Memory B cell (primary cell): ENCODE measurements at places on chromosomes 1 and 21.

DNA sequence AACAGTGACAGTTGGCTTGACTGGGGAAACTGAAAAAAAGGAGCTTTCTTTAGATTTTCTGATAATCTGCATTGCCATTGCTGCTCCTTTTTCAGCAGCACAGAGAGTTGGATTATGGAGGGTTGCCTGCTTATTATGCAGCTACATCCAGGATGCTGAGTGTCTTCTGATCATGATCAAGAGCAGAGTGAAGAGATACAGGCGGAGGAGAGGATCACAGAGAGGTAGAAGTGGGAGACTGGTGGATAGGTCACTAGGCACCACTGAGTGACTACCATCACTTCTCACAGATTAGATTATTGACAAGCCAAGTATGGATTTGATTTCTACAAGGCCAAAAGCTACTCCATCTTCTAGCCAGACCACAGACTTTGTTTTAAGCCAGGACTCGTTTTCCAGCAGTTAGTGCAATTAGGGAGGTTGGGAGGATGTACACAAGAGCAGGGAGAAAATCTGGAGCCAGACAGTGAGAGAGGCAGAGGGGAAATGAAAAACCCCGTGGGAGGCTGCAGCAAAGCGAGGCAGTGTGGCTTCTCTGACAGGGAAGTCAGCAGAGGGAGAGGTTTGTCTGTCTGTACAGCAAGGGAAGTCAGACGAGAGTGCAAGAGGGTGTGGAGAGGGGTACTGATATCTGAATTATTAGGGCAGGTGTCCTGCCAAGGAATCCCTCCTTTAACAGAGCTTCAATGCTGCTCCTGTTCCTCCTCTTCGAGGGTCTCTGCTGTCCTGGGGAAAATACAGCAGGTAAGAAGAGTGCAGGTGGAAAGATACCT, at the start of gene CD1E:
CD1E (plus strand) TSS at position 592 of the 773 bp plus-strand sequence; CDS start at position 687, 95 bp downstream.
- no peaks in the 10 kb centered on the region for H3K27me3 ChIP-seq
- H3K27ac ChIP-seq, result peak within 1 kb of the TSS; percentile 45
- no peak within 1 kb of the TSS for H3K4me3 ChIP-seq
- H3K4me1 ChIP-seq, result peaks cover 16% of the 10 kb centered on the region

DNA sequence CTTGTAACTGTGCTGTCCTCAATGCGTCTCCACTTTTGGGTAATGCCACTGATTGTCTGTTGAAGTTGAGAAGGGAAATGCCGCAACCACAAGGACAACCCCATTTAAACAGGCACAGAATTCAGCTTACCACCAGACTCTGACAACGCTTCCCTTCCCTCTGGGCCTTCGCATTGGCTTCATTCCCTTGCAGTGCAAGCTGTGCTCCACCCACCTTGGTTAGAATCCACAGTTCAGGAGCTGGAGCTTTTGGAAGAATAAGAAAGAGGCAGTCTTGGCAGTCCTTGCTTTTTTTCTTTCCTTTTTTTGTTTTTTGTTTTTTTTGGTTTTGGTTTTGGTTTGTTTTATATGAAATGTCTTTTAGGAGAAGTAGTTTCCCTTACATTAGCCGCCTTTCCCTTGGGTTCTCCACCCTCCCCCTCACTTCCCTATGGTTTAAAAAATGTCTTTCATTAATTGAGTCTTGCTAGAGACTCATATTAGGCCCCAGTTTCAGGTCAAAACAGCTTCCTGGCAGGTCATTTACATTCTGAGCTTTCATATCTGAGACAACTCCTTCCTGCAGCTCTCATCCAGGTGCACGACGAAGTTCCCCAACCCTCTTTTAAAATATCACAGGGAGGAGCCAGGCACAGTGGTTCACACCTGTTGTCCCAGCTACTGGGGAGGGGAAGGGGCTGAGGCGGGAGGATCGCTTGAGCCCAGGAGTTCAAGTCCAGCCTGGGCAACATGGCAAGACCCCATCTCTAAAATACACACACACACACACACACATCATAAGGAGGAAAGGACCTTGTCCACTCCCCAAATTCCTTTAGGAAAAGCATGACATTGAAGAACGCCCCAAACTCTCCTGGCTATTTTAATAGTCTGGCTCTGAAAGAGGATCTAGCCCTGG, 20.7 kb upstream of the LAX1 start:
- H3K4me1 ChIP-seq, result peaks cover 26% of the 10 kb centered on the region
- H3K4me3 ChIP-seq, result peak overlapping the region; percentile 73
- DNase-seq, result no peak
- peak overlapping the region; percentile 89 for H3K27ac ChIP-seq

DNA sequence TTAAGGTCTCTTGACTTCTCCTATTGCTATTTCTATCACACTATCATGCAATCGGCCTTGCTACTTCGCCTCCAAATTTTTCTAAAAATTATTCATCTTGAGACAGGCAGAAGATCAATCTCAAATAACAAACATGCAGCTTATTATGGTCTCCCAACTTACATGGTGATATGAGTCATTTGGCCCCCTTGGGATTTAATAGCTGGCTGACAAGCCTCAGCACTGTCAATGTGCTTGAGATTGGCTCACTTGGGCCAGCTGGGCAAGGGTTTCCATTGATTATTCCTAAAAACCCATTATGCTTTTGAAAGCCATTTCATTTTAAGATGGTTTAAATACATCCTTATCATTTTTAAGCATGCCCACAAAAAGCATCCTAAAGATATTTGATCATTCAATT, 224.5 kb upstream of the NFIA start:
- peaks cover 4% of the 10 kb centered on the region for H3K27me3 ChIP-seq
- H3K27ac ChIP-seq, result no peak overlapping the region
- no peak for DNase-seq

- H3K36me3 ChIP-seq, result no peaks in the 10 kb centered on the region
- no peak for DNase-seq
- no peak overlapping the region for H3K4me3 ChIP-seq
- no peak overlapping the region for H3K27ac ChIP-seq
- H3K27me3 ChIP-seq, result peaks cover 12% of the 10 kb centered on the region
Observed at GRCh38 chr21:45420061-45421041, 15.4 kb downstream of the COL18A1 start.

GRCh38 chr1:38129473-38129872, 82.9 kb upstream of the POU3F1 start:
- no peak overlapping the region for H3K27ac ChIP-seq
- H3K27me3 ChIP-seq, result peaks cover 17% of the 10 kb centered on the region
- H3K4me1 ChIP-seq, result peaks cover 1% of the 10 kb centered on the region

DNA sequence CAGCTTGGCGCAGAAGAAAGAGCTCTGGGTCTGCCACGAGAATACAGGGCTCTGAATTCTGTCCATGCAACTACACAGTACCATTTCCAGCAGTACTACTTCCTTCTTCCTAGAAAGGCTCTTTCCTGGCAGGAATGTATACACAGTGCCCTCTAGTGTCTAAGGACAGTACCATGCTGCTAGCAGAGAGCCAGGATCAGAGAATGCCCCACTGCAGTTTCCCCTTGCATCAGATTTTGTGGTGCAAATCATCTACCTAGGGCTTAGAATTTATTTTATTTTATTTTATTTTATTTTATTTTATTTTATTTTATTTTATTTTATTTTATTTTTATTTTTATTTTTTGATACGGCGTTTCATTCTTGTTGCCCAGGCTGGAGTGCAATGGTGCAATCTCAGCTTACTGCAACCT, 50.8 kb downstream of the PAX7 start:
- no peaks in the 10 kb centered on the region for H3K36me3 ChIP-seq
- no peaks in the 10 kb centered on the region for H3K4me1 ChIP-seq
- DNase-seq, result no peak

GRCh38 chr1:157471531-157471930, 80.8 kb downstream of the FCRL5 start:
- no peak overlapping the region for H3K27ac ChIP-seq
- H3K36me3 ChIP-seq, result no peaks in the 10 kb centered on the region
- DNase-seq, result no peak
- H3K4me1 ChIP-seq, result no peaks in the 10 kb centered on the region
- no peak overlapping the region for H3K4me3 ChIP-seq

DNA sequence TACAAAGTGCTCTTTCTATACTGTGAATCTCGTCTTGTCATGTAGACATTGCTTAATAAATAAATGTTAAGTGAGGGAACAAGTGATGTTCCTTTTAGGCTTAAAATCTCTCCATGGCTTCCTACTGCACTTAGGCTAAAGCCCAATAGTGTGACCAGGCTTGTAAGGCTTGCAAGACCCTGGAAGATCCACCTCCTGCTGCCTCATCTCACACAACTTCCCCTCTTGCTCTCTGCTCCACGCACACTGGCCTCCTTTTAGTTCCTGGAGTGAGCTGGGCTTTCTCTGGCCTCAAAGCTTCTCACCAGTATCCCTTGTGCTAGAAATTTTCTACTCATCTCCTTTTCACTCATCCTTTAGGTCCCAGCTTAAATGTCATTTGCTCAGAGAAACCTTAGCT, 41.5 kb upstream of the DIPK1A start:
- H3K4me1 ChIP-seq, result peaks cover 6% of the 10 kb centered on the region
- no peak for DNase-seq
- H3K27me3 ChIP-seq, result no peaks in the 10 kb centered on the region
- H3K4me3 ChIP-seq, result no peak overlapping the region

DNA sequence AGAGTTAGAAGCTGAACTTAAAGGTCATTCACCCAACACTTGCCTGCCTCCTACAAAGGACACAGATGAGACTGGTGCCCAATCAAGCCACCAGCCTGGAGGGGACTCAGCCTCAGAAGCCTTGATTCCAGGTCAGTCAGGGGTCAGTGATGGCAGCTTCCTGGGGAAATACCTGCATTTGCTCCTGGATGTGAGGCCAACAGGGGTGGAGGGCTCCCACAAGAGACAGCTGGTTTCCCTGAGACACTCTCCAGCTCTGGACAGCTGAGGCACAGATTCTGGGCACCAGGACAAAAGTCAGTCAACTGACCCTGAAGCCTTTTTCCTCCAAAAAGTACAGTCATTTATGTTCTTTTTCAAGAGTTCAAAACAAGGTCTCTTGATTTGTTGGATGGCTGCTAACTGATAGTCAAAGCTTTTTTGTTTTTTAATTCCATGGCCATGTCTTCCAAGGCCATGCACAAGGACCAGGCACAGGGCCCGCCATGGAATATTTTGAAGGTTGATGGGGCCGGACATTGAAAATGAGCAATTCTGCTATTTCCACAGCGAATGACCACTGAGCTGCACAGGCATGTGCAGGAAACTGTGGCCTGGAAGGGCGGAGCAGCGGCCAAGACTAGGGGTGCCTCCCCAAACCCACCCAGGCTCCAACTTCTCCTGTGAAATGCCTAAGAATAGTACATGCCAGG, 1.8 kb downstream of the C2CD2 start:
- no peak overlapping the region for H3K27ac ChIP-seq
- no peak overlapping the region for H3K4me3 ChIP-seq
- H3K27me3 ChIP-seq, result peaks cover 17% of the 10 kb centered on the region
- no peaks in the 10 kb centered on the region for H3K36me3 ChIP-seq
- no peak for DNase-seq

- H3K4me3 ChIP-seq, result no peak overlapping the region
- no peaks in the 10 kb centered on the region for H3K4me1 ChIP-seq
- no peaks in the 10 kb centered on the region for H3K27me3 ChIP-seq
Observed at GRCh38 chr1:98157524-98158313, 236.9 kb upstream of the DPYD start.

GRCh38 chr1:215986401-215986800, 419.3 kb downstream of the KCTD3 start:
- H3K4me3 ChIP-seq, result no peak overlapping the region
- no peaks in the 10 kb centered on the region for H3K27me3 ChIP-seq
- no peak for DNase-seq
- H3K36me3 ChIP-seq, result no peaks in the 10 kb centered on the region
- no peak overlapping the region for H3K27ac ChIP-seq

- peaks cover 1% of the 10 kb centered on the region for H3K27me3 ChIP-seq
- no peak for DNase-seq
- no peaks in the 10 kb centered on the region for H3K36me3 ChIP-seq
- no peak overlapping the region for H3K27ac ChIP-seq
- H3K4me3 ChIP-seq, result no peak overlapping the region
Observed at GRCh38 chr1:98668733-98669132, 7.2 kb downstream of the SNX7 start.

GRCh38 chr1:117942293-117942692, 12.8 kb downstream of the WDR3 start:
- peaks cover 47% of the 10 kb centered on the region for H3K36me3 ChIP-seq
- H3K4me3 ChIP-seq, result no peak overlapping the region
- H3K4me1 ChIP-seq, result peaks cover 4% of the 10 kb centered on the region
- no peaks in the 10 kb centered on the region for H3K27me3 ChIP-seq
- no peak overlapping the region for H3K27ac ChIP-seq
- DNase-seq, result no peak

GRCh38 chr1:23539698-23540266, 8.7 kb upstream of the E2F2 start:
- peak; percentile 92 for DNase-seq
- H3K36me3 ChIP-seq, result no peaks in the 10 kb centered on the region
- H3K4me1 ChIP-seq, result peaks cover 28% of the 10 kb centered on the region
- peak overlapping the region; percentile 58 for H3K4me3 ChIP-seq

- no peak overlapping the region for H3K27ac ChIP-seq
- DNase-seq, result no peak
- H3K4me1 ChIP-seq, result peaks cover 45% of the 10 kb centered on the region
- H3K36me3 ChIP-seq, result peaks cover 11% of the 10 kb centered on the region
- no peaks in the 10 kb centered on the region for H3K27me3 ChIP-seq
- H3K4me3 ChIP-seq, result no peak overlapping the region
Observed at GRCh38 chr1:212293579-212293978, 8.4 kb downstream of the PPP2R5A start.

- H3K4me3 ChIP-seq, result no peak overlapping the region
- no peaks in the 10 kb centered on the region for H3K36me3 ChIP-seq
- peaks cover 3% of the 10 kb centered on the region for H3K4me1 ChIP-seq
- DNase-seq, result no peak
- H3K27ac ChIP-seq, result no peak overlapping the region
Observed at GRCh38 chr21:45060089-45060488, 14.3 kb upstream of the ADARB1 start.

GRCh38 chr1:90319918-90320317, 325.0 kb downstream of the ZNF326 start:
- no peak overlapping the region for H3K4me3 ChIP-seq
- H3K27ac ChIP-seq, result no peak overlapping the region

- peaks cover 2% of the 10 kb centered on the region for H3K4me1 ChIP-seq
- no peak overlapping the region for H3K27ac ChIP-seq
- H3K36me3 ChIP-seq, result peaks cover 7% of the 10 kb centered on the region
- DNase-seq, result peak; percentile 47
- no peaks in the 10 kb centered on the region for H3K27me3 ChIP-seq
Observed at GRCh38 chr1:212012034-212012740, 23.2 kb downstream of the INTS7 start.

DNA sequence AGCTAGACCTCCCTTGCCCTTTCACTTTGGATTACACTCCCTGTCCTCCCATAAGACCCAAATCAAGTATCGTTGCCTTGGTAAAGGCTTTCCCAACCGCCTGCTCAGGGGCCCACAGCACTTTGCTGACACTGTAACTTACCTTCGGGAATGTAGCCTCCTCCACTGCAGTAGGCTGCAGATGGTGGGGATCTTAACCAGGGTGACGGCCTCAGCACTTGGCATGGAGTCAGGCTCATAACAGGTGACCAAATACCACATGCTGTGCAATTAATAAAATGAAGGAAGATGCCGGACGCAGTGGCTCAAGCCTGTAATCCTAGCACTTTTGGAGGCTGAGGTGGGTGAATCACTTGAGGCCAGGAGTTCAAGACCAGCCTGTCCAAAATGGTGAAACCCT, 88.7 kb upstream of the IRF2BP2 start:
- no peak for DNase-seq
- H3K27me3 ChIP-seq, result peaks cover 4% of the 10 kb centered on the region
- no peaks in the 10 kb centered on the region for H3K36me3 ChIP-seq
- H3K4me3 ChIP-seq, result no peak overlapping the region

- H3K27me3 ChIP-seq, result peaks cover 8% of the 10 kb centered on the region
- H3K4me3 ChIP-seq, result no peak overlapping the region
- no peak for DNase-seq
- no peaks in the 10 kb centered on the region for H3K4me1 ChIP-seq
- H3K27ac ChIP-seq, result no peak overlapping the region
- no peaks in the 10 kb centered on the region for H3K36me3 ChIP-seq
Observed at GRCh38 chr21:38385427-38386175, 112.7 kb downstream of the ERG start.

GRCh38 chr1:17161926-17162800, 42.8 kb upstream of the PADI1 start:
- H3K4me1 ChIP-seq, result no peaks in the 10 kb centered on the region
- no peaks in the 10 kb centered on the region for H3K36me3 ChIP-seq
- H3K27me3 ChIP-seq, result peaks cover 16% of the 10 kb centered on the region
- no peak for DNase-seq
